MV-4-11 (cell line): ENCODE measurements at places on chromosomes 16 and 17.
A peak's percentile ranks its signal among the peaks of the same experiment; 100 is the strongest.

DNA sequence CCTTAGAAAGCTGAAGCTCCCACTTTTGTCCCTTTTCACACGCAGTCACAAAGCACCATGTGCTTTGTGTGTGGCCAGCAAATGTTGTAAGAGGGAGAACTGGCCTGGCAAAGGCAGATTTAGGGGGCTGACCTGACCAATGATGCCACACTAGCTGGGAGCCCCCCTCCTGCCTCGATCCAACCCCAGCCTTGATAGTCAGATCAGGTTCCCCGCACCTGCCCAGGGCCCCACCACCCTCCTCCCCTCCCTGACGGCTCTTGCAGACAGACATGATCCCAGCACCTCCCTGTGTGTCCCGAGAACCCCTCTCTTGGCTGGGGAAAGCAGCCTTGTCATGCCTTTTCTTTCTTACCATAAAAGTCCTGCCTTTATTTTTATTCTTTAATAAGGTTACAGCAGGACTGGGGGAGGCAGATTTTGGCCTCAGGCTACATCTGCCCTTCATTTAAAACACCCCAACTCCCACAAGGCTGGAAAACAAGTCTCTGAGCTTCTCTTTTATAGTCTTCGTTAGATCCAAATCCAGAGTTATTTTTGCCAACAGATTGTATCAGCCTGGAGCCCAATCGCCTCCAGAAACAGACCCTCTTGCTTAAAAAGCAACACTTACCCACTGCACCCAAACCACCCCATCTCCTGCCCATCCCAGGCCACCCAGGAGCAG, 201.8 kb upstream of the CDH5 start:
- DNase-seq: no peak

GRCh38 chr16:5523829-5524228, 426.2 kb upstream of the EEF2KMT start:
- DNase-seq: no peak

DNA sequence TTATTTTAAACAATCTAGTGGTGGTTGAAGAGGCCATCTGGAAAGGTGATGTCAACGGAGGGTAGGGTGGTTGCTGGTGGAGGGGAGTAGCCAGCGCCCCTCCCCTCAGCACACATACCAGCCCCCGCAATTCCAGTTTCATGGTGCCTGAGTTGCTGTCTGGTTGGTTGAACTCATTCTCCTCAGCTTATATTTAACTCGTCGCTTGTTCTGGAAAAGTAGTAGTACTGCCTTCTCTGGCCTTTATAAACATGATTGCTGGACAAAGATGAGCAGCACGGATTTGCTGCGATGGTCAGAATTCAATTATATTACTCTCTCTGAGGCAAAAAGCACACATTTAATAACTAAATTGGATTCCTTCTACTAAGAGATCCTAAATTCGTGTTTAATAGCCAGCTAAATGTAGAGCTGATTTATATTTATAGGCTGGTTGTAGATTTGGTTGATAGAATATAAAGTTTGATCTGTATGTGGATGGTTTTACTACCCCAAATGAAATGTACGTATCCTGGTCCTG, 238.0 kb upstream of the TBX2 start:
- no peak for DNase-seq

DNA sequence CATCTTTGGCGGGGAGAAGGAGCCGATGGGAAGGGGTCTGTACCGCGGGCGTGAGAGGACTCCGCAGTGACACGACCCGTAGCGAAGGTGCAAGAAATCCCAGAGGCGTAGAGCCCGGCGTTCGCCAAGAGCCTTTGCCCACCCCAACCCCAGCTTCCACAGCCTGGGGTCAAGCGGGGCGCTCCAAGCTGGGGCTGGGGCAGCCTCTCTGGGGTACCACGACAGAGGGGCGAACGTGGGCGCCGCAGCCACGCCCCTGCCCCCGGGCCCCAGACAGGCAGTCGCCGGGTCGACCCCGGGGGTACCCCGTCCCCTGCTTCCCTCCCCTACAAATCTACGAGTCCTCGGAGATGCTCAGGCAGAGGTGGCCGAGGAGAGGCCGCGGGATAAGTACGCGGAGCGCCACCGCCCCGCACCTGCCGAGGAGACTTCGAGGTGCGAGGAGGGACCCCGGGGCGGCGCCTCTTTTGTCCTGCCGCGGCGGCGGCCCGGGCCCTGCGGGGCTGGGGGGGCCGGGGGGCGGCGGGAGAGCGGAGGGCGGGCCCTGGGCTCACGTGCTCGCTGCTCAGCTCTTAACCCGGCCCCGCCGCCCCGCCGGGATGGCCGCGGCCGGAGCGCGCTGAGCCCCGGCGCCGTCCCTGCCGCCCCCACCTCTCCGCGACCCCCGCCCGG, at the start of gene ADAM11:
Gene ADAM11 (plus strand): TSS at position 575 of the 672 bp plus-strand sequence. CDS start 212 bp downstream, outside the sequence.
- DNase-seq: no peak

DNA sequence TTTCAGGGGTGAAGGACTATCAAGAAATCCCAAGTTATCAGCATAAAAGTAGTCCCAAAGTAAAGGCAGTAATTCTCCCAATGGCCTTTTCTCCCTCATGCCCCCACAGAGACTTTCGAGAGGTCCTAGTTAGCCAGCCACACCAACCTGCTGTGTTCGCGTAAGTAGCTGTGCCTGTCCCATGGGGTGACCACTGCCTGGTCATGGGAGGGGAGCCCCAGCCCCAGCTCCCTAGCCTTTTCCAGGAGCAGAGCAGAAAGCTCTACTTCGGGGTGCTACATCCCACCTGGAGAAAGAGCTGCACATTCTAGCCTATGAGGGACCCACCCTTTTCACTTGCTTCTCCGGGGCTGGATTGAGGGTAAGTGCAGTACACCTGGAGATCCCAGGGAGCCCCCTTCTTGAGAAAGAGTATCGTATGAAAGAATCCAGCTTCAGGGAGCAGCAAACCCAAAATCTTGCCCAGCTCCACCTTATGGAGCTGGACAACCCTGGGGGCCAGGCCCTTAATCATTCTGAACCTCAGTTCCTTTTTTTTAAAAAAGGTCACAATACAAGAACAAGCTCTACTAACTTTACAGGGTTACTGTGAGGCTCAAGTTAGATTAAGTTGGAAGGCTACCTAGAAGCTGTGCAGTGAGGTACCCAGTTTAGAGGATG, 8.6 kb upstream of the SOST start:
- DNase-seq: peak; percentile 28

DNA sequence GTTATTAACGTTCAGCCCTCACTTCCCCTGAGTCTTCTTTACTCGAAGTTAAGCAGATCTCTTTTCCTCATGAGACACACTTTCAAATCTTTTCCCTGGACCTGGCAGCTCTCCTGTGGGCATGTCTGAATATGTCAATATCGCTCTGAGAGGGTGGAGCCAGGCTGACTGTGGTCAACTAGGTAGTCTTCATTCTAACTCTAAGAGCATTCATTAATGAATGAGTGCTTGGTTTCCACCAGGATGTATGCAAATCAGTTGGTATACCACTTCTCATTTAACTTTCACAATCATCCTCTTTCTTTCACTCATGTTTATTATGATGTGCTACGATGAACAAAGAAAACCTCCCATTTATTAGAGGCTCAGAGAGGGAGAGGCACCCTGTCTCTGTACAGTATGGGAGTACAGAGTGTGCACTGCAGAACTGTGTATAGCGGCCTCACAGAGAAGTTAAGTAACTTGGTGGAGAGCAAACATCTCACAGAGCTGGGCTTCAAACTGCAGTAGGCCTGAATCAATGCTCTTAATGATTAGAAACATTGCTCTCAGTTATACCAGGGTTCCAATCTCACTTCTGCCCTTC, 39.9 kb downstream of the OTOA start:
- peak; percentile 26 for DNase-seq

DNA sequence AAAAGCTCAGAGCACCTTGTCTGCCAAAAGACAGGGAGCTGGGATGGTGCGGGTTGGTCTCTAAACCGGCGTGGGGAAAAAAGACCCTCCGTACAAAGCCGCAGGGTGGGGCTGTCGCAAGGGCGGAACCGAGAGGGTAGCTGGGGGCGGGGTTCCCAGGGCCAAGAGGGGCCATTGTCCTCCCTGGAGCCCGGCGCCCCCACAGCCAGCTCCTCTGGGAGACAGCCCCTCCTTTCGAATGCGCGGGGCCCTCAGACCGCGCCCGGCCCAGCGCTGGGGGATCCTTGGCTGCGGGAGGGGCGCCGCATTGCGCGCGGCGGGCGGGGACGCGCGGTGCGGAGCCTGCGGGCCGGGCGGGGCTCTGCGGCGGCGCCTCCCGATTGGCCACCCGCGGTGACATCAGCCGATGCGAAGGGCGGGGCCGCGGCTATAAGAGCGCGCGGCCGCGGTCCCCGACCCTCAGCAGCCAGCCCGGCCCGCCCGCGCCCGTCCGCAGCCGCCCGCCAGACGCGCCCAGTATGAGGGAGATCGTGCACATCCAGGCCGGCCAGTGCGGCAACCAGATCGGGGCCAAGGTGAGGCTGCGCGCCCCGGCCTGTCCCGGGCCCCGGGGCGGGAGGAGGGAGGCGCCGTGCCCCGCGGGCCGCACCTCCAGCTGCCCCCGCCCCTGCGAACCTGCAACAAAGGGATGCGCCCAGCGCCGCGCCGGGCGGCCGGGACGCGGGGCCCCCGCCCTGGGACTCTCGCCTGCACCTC, at the start of gene TUBB3:
Gene TUBB3 (plus strand): TSS at position 459 of the 756 bp plus-strand sequence. CDS start 60 bp downstream, at position 519.
- peak; percentile 44 for DNase-seq

GRCh38 chr16:28878083-28878926, at the start of gene ATP2A1:
TSS of gene ATP2A1 (plus strand) at chr16:28878488. CDS start at chr16:28878672, 184 bp downstream.
- DNase-seq: no peak

- DNase-seq: no peak
Measured at GRCh38 chr16:64060631-64061030, 1061.2 kb downstream of the CDH11 start.

- peak; percentile 63 for DNase-seq
Measured at GRCh38 chr17:68941761-68942160, 13.4 kb downstream of the ABCA8 start.

- no peak for DNase-seq
Measured at GRCh38 chr16:56909527-56909979, 22.4 kb upstream of the HERPUD1 start.

GRCh38 chr17:28951428-28951990, at the start of gene PHF12:
TSS of gene PHF12 (minus strand) at chr17:28951518. CDS start at chr17:28950960, 558 bp downstream.
- DNase-seq: peak; percentile 100

DNA sequence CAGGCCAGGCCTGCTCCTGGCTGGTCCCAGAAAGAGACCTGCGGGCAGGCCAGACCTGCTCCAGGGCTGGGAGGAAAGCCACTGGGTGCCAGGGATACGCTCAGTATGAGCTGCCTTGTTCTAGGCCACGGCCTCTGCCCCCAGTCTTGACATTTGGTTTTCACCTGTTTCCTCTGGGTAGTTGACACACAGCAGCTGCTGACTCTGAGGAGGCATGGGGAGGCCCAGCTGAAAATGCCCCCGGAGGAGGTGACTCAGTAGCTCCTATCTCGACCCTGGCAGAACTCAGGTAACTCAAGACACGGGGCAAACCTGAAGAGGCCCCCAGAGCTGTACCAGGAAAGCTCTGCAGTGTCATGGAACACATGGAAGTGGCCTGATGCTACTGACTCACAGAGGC, 13.9 kb upstream of the ADGRG1 start:
- no peak for DNase-seq
